ENCODE measurements at places on chromosomes 4 and X. TPM values are rescaled to one million over a fixed set of nuclear protein-coding genes. Genes with fewer than 3 reads are reported as not detected.

DNA sequence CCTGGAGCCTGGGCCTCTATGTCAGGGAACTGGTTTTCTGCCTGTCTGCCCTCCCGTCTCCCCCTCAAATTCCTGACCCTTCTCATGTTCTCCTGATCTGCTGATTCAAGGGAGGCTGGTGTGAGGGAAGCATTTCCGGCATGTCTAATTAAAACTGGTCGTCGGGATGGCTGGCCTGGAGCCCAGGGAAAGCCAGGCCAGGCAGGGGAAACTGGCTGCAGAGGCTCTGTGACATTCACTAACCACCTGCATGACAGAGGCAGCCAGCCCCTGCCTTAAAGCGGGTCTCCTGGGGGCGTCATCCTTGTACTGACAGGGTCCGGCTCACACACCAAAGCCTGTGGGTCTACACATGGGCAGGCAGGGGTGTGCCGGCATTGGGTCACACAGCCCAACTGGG is 35.2 kb downstream of the ABLIM2 start:
- DNase-seq, result no peak

DNA sequence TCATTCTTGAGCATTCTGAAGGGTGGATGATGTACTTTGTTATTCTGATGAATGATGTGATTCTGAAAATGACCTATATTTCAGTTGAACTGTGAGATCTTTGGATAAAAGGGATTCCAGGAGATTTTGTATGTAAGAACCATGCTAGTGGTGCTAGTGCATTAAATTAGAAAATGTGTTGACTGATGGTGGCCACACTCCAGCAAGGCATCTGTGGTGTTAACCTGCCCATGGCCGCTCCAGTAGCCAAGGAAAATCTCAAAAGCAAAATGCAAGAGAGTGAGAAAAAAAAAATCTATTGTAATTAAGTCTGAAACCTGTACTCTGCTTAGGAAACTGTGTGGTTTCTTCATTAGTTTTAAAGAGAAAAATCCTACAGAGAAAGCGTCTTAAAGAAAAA is 93.5 kb downstream of the WWC2 start:
- no peak for DNase-seq

- no peak for DNase-seq
Observed at GRCh38 chr4:56958111-56958517, 19.3 kb downstream of the NOA1 start.

DNA sequence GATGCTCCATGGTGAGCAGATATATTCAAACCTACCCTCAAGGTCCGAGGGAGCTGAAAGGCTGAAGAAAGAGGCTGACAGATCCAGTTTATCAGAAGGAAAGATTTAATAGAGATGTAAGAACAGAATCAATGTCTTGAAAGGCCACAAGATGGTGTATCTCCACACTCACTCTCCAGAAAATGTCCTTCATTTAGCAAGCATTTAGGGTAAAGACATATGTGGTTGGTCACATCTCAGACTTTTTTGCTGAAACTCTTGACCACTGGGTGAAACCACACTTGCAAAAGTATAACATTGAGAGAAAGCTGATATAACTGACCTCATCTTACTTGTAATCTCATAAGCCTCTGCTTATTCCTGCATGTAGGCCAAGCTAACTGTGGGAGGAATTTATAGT is 745.8 kb upstream of the GALNTL6 start:
- no peak for DNase-seq

DNA sequence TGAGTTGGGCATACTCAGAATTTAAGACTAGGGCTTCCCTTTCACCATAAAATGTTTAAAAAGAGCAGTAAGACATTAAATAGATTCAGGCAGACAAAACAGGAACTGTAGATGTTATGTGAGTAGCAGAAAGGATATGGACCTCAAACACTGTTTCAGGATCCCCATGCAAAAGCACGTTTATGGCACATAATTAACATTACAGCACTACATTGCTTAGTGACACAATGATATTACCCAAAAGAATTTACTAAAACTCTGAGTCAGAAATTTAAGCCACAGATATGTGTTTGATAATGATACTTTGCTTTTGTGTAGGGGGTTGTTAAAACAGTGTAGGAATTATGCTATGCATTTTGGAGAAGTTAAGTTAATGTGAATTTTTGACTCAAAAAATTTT is 266.3 kb downstream of the PDGFC start:
- no peak for DNase-seq

GRCh38 chr4:159547645-159548308 is 444.9 kb downstream of the RAPGEF2 start:
- no peak for DNase-seq

DNA sequence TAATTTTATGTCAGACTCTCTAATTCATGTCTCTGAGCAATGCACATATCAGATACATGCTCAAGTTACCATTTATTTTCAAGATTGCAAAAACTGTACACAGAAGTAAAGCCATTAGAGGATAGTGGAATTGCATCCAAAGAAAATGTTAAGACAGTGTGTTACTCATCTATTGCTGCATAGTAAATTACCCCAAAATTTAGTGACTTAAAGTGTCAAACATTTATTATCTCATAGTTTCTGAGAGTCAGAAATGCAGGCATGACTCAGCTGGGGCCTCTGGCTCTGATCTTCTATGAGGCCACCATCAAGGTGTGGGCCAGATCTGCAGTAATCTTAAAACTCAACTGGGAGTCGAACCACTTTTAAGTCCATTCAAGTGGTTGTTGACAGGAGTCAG is 275.2 kb downstream of the QDPR start:
- DNase-seq, result no peak

DNA sequence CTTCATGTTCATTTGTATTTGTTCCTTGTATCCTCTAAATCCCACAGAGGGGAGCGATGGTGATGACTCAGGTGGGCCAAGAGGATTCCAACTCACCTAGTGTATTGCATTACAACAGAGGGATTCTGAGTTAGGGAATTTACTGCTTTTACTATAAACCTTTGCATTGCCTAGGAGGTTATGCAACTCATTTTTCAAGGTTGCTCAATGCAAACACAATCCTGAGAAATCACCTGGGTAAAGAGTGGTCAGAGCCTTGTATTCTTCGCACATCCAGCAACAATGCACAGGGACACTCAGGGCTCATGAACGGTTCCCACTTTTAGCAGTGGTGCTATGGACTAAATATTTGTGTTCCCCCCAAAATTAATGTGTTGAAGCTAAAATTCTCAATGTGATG is 28.6 kb upstream of the LSM6 start:
- DNase-seq, result no peak

DNA sequence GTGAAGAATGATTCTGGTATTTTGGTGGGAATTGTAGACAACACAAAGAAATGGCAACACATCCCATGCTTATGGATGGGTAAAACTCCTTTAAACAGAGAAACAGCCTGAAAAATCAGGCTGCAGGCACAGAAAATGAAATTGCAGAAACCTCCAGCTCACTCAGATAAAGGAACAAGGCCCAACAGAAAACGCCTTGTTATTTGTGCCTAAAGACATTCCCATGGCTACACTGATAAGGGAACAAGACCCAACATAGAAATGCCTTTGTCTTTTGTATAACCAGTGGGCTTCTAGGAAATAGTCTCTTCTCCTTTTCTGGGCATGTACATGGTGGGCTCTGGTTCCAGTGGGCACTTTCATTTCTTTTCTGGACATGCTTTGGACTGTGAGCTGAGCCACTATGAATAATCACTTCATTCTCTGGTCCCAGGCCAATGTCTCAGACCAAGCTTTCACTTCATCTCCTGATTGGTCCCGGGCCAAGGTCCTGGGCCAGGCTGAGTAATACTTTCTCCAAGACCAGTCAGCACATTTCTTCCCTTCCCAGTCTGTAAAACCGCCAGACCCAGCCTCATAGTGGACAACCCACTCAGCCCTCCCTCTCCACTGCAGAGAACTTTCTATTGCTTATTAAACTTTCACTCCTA is 160.5 kb downstream of the TBX22 start:
- no peak for DNase-seq

DNA sequence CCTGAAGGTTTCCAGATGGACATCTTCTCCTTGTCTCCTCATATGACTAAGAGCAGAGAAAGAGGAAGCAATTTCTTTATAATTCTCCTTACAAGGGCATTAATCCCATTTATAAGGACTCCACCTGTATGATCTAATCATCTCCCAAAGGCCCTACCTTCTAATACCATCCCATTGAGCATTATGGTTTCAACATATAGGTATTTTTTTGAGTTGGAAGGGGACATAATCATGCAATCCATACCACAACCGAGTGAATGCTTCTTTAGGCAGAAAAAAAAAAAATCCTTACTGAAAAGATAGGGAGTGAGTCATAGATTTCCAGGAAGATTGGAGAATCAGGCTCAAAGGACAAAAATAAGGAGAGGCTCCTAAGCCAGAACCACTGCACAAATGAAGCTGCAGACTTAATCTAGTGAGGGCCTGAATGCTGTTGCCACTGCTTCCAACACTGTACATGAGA is 312.5 kb upstream of the HS3ST1 start:
- DNase-seq, result no peak

- no peak for DNase-seq
Observed at GRCh38 chr4:36358173-36358572, 76.8 kb downstream of the DTHD1 start.

DNA sequence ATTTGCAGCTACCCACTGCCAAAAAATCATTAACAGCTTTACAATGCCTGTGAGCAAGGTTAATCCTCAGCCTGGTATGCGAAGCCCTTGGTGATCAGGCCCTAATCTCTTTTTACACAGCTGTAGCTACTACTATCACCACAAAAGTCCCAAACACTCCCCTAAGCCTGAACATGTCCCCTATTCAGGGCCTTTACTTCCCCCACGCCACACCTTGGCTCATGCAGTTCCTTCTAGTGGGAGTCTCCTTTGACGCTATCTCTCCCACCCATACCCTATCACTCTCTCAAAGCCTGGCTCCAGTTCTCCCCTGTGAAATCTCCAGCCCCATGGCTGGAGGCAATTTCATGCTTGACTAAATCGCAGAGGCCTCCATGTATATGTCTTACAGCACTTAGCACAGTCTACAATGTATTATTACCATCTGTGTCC is 90.6 kb upstream of the CBR4 start:
- no peak for DNase-seq

DNA sequence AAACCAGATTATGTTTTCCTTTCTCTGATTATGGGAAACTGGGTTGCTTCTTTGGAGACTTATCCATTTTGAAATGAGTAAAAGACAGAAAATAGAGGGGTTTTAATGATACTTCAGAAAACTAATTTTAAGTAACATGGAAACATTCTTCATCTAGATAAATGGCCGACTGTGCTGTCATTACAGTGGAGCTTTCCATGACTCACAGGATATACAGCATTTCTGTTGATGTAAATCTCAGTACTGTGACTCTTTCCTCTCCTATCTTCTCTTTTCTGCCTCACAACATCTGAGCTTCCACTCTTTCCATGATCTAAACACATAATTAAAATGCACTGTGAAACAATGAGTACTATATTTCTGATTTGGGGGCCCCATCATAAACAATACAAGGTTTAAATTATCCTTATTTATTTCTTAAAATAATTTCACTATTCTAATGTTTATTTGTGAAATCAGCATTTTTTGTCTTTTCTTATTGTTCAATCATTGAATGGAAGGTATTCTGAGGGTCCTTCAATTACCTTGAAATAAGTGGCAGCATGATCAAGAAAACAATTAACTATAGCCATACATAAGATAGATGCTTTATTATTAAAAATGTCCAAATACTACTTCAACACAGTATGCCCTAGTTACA is 19.3 kb downstream of the SEC24D start:
- DNase-seq, result no peak

- DNase-seq, result no peak
Observed at GRCh38 chr4:124953061-124953460, 240.5 kb upstream of the ANKRD50 start.

DNA sequence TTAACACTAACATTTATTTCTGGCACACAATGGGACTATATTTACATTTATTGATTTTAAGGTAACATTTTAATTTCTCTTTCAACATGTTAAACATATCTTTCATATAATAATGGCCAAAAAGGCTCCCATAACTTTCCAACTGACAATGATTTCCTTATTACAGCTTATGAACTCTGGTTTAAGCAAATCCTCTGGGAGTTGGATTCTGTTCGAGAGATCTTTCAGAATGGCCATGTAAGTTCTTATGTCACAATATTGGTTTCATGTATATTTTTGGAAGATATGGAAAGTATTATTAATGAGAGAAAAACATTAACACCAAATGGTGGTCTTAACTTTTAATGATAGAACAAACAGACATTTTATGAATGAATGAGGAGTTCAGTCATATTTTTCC is 4.1 kb downstream of the TDO2 start:
- no peak for DNase-seq

DNA sequence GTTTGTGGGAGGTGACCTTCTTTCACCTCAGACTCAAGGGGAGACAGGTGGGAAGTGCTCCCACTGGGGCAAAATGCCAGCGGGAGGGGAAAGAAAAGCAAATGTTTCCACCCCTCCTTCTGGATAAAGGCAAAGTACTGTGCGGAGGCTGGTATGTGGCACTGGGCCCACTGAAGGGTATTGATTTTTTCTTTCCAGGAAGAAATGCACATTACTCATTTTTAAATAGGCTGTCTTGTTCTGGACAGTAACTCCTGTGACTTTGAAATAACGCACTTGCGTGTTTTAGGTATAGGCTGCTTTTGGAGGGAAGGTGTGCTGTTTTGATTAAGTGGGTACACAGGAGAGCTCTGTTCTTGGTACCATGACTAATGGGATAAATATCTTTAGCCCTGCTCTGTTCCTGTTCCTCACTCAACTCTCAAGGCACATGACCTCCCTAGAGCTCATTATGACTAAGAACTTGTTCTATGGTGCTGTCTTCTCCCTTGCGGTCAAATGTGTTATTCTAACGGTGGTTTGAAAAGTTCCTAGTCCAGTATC is 40.7 kb upstream of the MBTPS2 start:
- no peak for DNase-seq

GRCh38 chrX:48902135-48902534 is 4.4 kb downstream of the PQBP1 start:
- no peak for DNase-seq

Gene COL4A5
- not detected for total RNA-seq

Gene HTATSF1
- 62.1 TPM for total RNA-seq

Gene USP17L10
- total RNA-seq, result not detected

Gene SLIT2
- not detected for total RNA-seq

Gene AFM
- not detected for total RNA-seq

Gene SLC38A5
- 78.9 TPM for total RNA-seq

Gene ADH1C
- not detected for total RNA-seq

Gene RAB41
- not detected for total RNA-seq

Gene ARHGEF6
- total RNA-seq, result 97.2 TPM

Gene ZIC3
- total RNA-seq, result not detected

Gene CT45A10
- not detected for total RNA-seq

Gene PRR32
- not detected for total RNA-seq

Gene VCX3B
- total RNA-seq, result not detected

Gene MAGEE2
- total RNA-seq, result not detected
